ENCODE measurements at places on chromosomes 4 and X.

DNA sequence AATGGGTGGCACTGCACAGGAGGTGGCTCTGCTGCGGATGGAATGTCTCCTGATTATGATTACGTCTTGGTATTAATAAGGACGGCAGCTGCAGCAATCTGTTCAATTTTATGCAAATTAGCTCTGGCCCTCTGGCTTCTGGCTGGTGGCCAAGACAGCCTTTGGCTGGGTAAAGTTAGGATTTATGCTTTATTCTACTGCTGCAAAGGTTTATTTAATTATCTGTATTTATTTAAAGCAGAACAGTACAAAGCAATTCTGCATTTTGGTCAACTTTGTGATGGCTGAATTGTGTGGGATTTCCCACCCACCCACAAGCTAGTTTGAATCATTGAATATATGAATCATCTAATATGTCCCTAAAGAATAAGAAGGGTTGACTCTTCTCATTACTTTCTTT lies 745.6 kb upstream of the FAM241A start:
- DNase-seq, result no peak
- no peak overlapping the region for H3K27ac ChIP-seq
- H3K4me1 ChIP-seq, result no peaks in the 10 kb centered on the region
- H3K27me3 ChIP-seq, result no peaks in the 10 kb centered on the region

DNA sequence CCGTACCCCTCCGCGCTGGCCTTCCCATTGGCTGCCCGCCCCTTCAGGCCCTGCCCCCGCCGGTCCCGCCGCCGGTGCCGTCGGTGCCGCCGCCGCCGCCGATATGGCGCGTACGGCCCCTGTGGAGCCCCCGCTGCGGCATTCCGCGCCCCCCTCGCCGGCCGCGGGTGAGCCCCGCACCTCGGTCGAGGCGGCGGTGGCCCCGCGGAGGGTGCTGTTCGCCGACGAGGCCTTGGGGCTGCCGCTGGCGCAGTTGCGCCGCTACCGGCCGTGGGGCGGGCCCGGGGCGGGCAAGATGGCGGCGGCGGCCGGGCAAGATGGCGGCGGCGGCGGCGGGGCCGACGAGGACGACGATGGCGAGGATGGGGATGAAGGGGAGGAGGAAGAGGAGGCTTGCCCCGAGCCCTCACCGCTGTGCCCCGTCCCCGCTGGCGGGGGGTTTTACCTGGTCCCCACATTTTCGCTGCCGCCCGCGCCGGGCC lies at the start of gene PPP1R3F:
Gene PPP1R3F (plus strand): TSS at position 27 of the 482 bp plus-strand sequence. CDS start 77 bp downstream, at position 104.
- H3K36me3 ChIP-seq, result no peaks in the 10 kb centered on the region
- no peaks in the 10 kb centered on the region for H3K27me3 ChIP-seq
- DNase-seq, result no peak
- H3K4me1 ChIP-seq, result peaks cover 6% of the 10 kb centered on the region

- no peaks in the 10 kb centered on the region for H3K36me3 ChIP-seq
- no peak overlapping the region for H3K4me3 ChIP-seq
- no peak overlapping the region for H3K27ac ChIP-seq
- no peaks in the 10 kb centered on the region for H3K4me1 ChIP-seq
- no peaks in the 10 kb centered on the region for H3K27me3 ChIP-seq
These were observed 109.7 kb downstream of the SNCA start for GRCh38 chr4:89727238-89727637.

DNA sequence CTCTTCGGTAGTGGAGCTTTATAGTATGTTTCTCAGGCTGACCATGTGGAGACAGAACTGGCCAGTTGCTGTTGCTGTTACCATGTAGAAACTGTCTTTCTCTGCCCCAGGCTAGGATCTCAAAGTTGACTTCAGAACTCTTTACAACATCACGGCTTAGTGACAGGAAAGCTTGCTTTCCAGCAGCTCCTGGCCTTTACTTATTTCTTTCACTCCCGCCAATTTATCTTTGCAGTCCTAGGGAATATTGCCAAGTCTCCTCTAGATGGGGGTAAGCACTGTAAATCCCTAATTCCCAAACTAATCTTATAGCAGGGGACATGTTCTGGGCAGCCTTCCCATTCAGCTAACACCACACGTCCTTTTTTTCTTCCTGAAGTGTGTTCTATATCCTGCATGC lies 631.6 kb downstream of the SPRY1 start:
- no peak overlapping the region for H3K4me3 ChIP-seq
- H3K27ac ChIP-seq, result peak overlapping the region; percentile 34
- DNase-seq, result peak; percentile 12
- H3K36me3 ChIP-seq, result no peaks in the 10 kb centered on the region
- no peaks in the 10 kb centered on the region for H3K27me3 ChIP-seq
- H3K4me1 ChIP-seq, result peaks cover 10% of the 10 kb centered on the region

- no peak overlapping the region for H3K4me3 ChIP-seq
- no peak for DNase-seq
- H3K36me3 ChIP-seq, result no peaks in the 10 kb centered on the region
- no peak overlapping the region for H3K27ac ChIP-seq
These were observed 25.9 kb upstream of the FAM241A start for GRCh38 chr4:112119353-112119783.

DNA sequence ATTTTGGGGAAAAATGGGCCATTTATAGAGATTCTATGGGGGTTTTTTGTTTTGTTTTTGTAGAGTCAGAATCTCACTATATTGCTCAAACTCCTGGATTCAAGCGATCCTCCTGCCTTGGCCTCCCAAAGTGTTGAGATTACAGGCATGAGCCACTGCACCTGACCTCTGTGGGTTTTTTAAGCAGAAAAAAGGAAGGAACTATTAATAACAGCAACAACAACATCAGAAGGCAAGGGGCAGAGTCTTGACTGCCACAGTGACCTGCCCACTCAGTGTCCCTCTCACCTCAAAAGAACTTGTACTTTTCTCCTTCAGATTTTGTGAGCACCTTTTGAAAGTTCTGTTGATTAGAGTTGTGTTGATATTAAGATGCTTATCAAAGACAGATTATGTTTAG lies 48.1 kb downstream of the FNIP2 start:
- H3K4me1 ChIP-seq, result peaks cover 32% of the 10 kb centered on the region
- DNase-seq, result no peak
- H3K4me3 ChIP-seq, result no peak overlapping the region
- no peaks in the 10 kb centered on the region for H3K36me3 ChIP-seq

DNA sequence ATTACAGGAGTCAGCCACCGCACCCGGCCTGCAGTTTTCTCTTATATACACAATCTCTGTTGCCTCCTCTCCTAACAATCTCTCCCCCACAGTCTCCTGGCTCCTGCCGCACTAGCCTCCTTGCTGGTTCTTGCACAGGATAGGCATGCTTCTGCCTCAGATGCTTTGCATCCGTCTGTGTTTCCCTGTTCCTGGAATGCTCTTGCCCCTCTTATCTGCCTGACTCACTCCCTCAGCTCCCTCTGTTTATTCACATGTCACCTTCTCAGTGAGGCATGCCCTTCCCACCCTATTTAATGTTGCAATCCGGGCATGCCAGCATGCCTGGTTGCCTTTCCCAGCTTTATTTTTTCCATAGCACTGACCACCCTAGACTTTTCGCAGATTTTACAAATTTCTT lies 161.9 kb downstream of the PHF8 start:
- no peaks in the 10 kb centered on the region for H3K27me3 ChIP-seq
- DNase-seq, result peak; percentile 54
- no peaks in the 10 kb centered on the region for H3K36me3 ChIP-seq
- H3K27ac ChIP-seq, result peak overlapping the region; percentile 69
- no peak overlapping the region for H3K4me3 ChIP-seq

GRCh38 chr4:105895583-105896460 lies 551 bp downstream of the NPNT start:
- peaks cover 5% of the 10 kb centered on the region for H3K27me3 ChIP-seq
- peak overlapping the region; percentile 93 for H3K27ac ChIP-seq
- H3K4me3 ChIP-seq, result peak overlapping the region; percentile 95
- no peaks in the 10 kb centered on the region for H3K36me3 ChIP-seq

GRCh38 chrX:105502336-105502735 lies 281.8 kb upstream of the TEX13A start:
- H3K27me3 ChIP-seq, result no peaks in the 10 kb centered on the region
- no peak overlapping the region for H3K27ac ChIP-seq
- no peaks in the 10 kb centered on the region for H3K36me3 ChIP-seq
- DNase-seq, result no peak
- H3K4me3 ChIP-seq, result no peak overlapping the region

DNA sequence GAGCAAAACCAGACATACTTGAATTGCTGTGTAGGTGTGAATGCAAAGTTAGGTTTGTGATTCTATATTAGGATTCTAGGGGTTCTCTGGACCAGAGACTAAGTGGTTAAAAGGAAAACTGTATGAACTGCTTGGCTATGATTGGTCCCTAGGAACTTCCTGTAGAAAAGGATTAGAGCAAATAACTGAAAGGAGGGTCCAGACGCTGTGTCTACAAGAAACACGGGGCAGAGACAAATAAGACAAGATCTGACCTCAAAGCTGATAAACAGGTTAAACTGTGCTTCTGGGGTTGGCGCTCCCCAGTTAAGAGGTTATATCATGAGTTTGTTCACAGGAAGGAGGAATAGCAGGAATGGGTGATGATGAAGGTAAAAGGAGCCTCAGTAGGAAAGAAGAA lies 183.6 kb downstream of the MGST2 start:
- no peak overlapping the region for H3K4me3 ChIP-seq
- H3K36me3 ChIP-seq, result no peaks in the 10 kb centered on the region
- no peak for DNase-seq
- peaks cover 13% of the 10 kb centered on the region for H3K4me1 ChIP-seq

GRCh38 chr4:182224192-182224850 lies 18.9 kb upstream of the TENM3 start:
- no peak overlapping the region for H3K4me3 ChIP-seq
- H3K27ac ChIP-seq, result no peak overlapping the region
- H3K36me3 ChIP-seq, result no peaks in the 10 kb centered on the region
- no peak for DNase-seq
- H3K27me3 ChIP-seq, result no peaks in the 10 kb centered on the region

GRCh38 chr4:153741541-153741940 lies 18.3 kb downstream of the RNF175 start:
- no peak overlapping the region for H3K27ac ChIP-seq
- H3K27me3 ChIP-seq, result no peaks in the 10 kb centered on the region
- no peaks in the 10 kb centered on the region for H3K36me3 ChIP-seq
- no peak for DNase-seq

DNA sequence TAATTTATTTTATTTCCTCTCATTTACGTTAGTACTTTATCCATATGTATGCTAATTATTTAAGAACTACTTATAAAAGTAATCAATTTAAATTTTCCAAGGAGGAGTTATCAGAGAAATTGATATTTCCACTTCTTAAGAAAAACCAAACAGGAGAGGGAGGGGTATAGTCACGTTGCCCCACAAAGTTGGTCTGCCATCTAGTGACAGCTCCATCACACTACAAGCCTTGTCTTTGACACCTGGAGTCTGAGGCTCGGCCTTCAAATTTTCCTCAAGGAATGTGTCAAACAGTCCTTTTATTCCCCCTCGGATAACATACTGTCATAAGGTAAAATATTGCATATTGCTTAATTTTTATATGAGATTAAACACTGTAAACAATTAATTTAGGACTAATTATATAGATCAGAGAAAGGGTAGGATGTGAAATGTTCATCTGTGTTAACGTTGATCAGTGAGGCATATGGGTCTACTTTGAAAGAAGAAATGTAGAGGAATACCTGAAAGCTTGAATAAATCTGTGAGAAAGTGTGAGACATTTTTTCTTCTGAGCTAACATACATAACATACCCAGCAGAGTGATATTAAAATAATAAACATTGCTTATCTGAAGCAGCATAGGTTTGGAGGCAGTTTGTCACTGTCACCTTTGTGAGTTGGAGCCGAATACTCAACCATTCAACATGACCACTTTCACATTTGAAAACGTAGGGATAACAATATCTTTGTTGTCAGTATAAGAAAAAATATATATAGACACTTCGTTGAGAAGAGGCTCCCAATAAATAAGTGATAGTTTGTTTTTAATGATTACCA lies 114.4 kb downstream of the GLRA3 start:
- H3K36me3 ChIP-seq, result no peaks in the 10 kb centered on the region
- no peaks in the 10 kb centered on the region for H3K4me1 ChIP-seq
- peak; percentile 61 for DNase-seq

- no peak overlapping the region for H3K27ac ChIP-seq
- DNase-seq, result no peak
- no peak overlapping the region for H3K4me3 ChIP-seq
- H3K27me3 ChIP-seq, result no peaks in the 10 kb centered on the region
These were observed 71.7 kb downstream of the PCYT1B start for GRCh38 chrX:24575496-24575895.

- H3K27ac ChIP-seq, result no peak overlapping the region
- H3K36me3 ChIP-seq, result no peaks in the 10 kb centered on the region
- DNase-seq, result peak; percentile 10
- no peak overlapping the region for H3K4me3 ChIP-seq
These were observed 1037.0 kb upstream of the SLIT2 start for GRCh38 chr4:19214591-19215186.

GRCh38 chr4:121056066-121056465 lies 16.3 kb downstream of the NDNF start:
- no peaks in the 10 kb centered on the region for H3K4me1 ChIP-seq
- no peak for DNase-seq
- H3K27me3 ChIP-seq, result no peaks in the 10 kb centered on the region
- H3K27ac ChIP-seq, result no peak overlapping the region
- no peak overlapping the region for H3K4me3 ChIP-seq
- no peaks in the 10 kb centered on the region for H3K36me3 ChIP-seq

GRCh38 chrX:13022926-13023325 lies 21.5 kb downstream of the FAM9C start:
- H3K27ac ChIP-seq, result peak overlapping the region; percentile 77
- peaks cover 7% of the 10 kb centered on the region for H3K4me1 ChIP-seq
- no peak for DNase-seq
- H3K27me3 ChIP-seq, result no peaks in the 10 kb centered on the region
- H3K4me3 ChIP-seq, result no peak overlapping the region
- H3K36me3 ChIP-seq, result no peaks in the 10 kb centered on the region

- H3K4me3 ChIP-seq, result no peak overlapping the region
- H3K27me3 ChIP-seq, result no peaks in the 10 kb centered on the region
- H3K4me1 ChIP-seq, result peaks cover 15% of the 10 kb centered on the region
- no peak for DNase-seq
These were observed 19.8 kb downstream of the ATP8A1 start for GRCh38 chr4:42637104-42637503.

DNA sequence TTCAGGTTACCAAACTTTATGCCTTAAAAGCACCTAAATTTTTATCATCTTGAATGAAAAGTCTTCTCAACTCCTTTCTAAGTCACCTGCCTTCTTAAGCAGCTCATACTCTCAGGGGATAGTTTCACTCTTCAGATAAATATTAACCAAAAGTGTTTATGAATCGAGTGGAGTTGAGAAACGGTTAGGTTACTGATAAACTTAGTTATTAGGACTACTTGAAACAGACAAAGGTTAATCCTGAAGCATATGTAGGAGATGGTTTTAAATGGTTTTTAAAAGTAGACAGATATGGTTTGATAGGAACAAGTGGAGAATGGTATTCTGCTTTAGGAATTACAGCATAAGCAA lies 32.8 kb downstream of the CLDN22 start:
- no peak overlapping the region for H3K4me3 ChIP-seq
- H3K4me1 ChIP-seq, result peaks cover 18% of the 10 kb centered on the region
- H3K36me3 ChIP-seq, result no peaks in the 10 kb centered on the region

GRCh38 chr4:41026971-41027370 lies 187.4 kb downstream of the APBB2 start:
- H3K27me3 ChIP-seq, result no peaks in the 10 kb centered on the region
- DNase-seq, result no peak
- no peaks in the 10 kb centered on the region for H3K36me3 ChIP-seq

- peaks cover 28% of the 10 kb centered on the region for H3K27me3 ChIP-seq
- H3K4me3 ChIP-seq, result no peak overlapping the region
- H3K36me3 ChIP-seq, result no peaks in the 10 kb centered on the region
These were observed 12.1 kb downstream of the PPP2R3B start for GRCh38 chrX:374596-374995.

GRCh38 chrX:97021680-97022079 lies 138.0 kb downstream of the RPA4 start:
- H3K36me3 ChIP-seq, result no peaks in the 10 kb centered on the region
- no peaks in the 10 kb centered on the region for H3K27me3 ChIP-seq
- no peak overlapping the region for H3K4me3 ChIP-seq
- no peak overlapping the region for H3K27ac ChIP-seq
- no peak for DNase-seq
- H3K4me1 ChIP-seq, result no peaks in the 10 kb centered on the region

Measured in hepatocyte (in vitro differentiated cells).